ENCODE measurements at places on chromosomes 7 and 10.

GRCh38 chr10:112950714-112951358, 789 bp downstream of the TCF7L2 start:
- peak; percentile 35 for DNase-seq

- no peak for DNase-seq
These were observed 14.6 kb downstream of the MDFIC start for GRCh38 chr7:114936471-114936870.

DNA sequence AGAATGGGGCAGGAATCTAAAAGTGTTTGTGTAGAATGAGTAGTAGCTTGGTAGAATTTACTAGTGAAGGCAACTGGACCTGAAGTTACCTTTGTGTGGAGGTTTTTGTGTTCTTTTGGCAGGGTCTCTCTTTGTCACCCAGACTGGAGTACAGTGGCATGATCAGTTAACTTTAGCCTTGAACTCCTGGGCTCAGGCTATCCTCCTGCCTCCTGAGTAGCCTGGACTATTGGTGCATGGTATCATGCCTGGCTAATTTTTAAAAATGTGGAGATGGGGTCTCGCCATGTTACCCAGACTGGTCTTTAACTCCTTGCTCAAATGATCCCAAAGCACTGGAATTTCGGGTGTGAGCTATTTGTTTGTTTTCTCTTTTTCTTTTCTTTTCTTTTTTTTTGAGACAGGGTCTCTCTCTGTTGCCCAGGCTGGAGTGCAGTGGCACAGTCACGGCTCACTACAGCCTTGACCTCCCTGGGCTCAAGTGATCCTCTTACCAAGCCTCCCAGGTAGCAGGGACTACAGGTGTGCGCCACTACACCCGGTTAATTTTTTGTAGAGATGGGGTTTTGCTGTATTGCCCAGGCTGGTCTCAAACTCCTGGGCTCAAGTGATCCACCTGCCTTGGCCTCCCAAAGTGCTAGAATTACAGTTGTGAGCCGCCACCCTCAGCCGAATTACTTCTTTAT, 76.7 kb downstream of the MKLN1 start:
- no peak for DNase-seq

GRCh38 chr10:100359529-100360150, 12.6 kb downstream of the SCD start:
- DNase-seq, result no peak

DNA sequence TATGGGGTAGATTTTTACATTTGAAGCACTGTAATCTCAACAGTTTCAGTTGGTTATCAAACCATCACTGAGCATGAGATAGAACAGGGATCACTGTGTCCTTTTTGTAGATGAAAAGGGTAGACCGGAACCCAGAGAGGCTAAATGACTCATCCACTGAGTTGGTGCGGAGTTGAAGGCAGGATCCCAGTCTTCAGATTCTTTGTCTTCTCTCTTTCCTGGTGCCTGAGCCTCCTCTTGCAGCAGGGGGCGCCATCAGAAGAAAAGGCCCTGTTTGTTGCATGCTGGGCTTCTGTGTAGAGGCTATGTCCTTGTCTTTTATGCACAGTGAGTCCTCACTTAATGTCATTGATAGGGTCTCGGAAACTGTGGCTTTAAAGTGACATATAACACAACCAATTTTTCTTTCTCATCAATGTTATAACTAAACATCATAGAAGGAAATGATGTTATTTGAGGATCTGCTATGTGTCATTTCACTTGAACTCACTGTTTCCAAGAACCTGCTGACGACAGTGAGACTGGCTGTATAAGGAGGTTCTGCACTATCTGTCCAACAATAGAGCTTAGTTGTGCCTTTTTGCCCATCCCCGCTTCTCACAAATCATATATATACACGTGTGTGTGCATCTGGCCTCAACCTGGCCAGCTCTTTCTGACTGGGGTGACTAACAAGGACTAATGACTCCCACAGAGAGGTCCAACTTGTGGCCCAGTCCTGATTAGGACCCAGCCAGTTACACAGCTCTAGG, 14.3 kb downstream of the ZNF282 start:
- no peak for DNase-seq

DNA sequence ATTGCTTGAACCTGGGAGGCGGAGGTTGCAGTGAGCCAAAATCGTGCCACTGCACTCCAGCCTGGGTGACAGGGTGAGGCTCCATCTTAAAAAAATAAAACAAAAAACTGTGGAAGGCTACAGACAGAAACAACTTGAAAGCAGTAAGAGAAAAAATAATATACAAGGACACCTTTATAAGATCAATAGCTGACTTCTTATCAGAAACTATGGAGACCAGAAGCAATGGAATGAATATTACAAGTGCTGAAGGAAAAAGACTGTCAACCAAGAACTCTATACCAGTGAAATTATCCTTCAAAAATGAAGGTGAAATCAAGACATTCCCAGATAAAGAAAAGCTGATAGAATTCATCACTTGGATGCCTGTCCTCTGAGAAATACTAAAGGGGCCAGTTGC, 49.0 kb downstream of the RBAK start:
- DNase-seq, result no peak

- DNase-seq, result no peak
These were observed 141.2 kb upstream of the KIF5B start for GRCh38 chr10:32197423-32197822.

Measured in putamen (tissue), 1 donor.